ENCODE measurements at places on chromosomes 12 and 14. TPM values are rescaled to one million over a fixed set of nuclear protein-coding genes. Genes with fewer than 3 reads are reported as not detected.
A peak's percentile ranks its signal among the peaks of the same experiment; 100 is the strongest.

The EPYC gene
- total RNA-seq = not detected

The SMAGP gene
- total RNA-seq = 2.0 TPM

The GUCY2C gene
- not detected for total RNA-seq

The TAS2R8 gene
- not detected for total RNA-seq

The ZFYVE1 gene
- 20.8 TPM for total RNA-seq

The LRRC23 gene
- 17.1 TPM for total RNA-seq

The ISM2 gene
- not detected for total RNA-seq

GRCh38 chr12:54147186-54147585 is 41.6 kb downstream of the SMUG1 start:
- DNase-seq = peak; percentile 50

DNA sequence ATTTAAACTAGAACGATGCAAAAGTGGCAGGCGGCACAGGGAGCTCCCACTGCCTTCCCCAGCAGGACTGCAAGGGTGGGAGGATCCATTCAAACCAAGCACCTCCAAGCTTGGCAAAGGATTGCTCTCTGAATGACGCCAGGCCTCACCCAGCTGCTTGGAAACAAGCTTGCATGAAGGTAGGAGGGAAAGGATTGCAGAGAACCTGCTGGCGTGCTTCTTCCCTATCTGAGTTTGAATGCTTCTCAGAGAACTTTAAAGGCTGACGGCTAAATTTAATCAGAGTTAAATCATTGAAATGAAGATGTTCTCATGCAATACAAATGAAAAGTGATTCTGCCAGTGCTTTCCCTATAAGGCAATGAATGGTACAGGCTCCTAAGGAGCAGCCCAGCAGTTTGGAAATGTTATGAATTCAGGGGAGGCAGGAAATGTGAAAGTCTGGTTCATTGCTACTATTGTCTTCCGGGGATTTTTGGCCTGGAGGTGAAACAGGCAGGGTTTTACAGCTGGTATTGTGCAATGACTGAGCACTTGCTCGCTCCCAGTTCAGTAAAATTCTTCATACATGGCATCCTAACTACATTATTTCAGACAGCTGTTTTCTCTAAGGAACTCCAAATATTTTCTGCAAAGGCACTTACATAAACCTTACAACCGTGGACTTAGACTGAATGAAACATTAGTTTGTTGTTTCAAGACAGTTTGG is 31.9 kb upstream of the DUSP6 start:
- DNase-seq = peak; percentile 59

DNA sequence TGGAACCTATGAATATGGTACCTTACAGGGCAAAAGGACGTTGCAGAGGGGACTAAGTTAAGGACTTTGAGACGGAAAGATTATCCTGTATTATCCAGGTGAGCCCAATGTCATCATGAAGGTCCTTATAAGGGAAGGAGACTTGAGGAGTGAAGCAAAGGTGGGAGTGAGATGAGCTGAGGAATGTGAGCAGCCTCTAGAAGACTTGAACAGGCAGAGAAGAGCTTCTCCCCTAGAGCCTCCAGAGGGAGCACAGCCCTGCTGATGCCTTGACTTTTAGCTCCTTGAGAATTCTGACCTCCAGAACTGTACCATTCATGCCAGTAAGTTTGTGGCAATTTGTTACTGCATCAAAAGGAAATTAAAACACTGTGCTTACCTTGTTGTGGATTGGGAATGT is 41.8 kb upstream of the DCD start:
- DNase-seq = no peak

DNA sequence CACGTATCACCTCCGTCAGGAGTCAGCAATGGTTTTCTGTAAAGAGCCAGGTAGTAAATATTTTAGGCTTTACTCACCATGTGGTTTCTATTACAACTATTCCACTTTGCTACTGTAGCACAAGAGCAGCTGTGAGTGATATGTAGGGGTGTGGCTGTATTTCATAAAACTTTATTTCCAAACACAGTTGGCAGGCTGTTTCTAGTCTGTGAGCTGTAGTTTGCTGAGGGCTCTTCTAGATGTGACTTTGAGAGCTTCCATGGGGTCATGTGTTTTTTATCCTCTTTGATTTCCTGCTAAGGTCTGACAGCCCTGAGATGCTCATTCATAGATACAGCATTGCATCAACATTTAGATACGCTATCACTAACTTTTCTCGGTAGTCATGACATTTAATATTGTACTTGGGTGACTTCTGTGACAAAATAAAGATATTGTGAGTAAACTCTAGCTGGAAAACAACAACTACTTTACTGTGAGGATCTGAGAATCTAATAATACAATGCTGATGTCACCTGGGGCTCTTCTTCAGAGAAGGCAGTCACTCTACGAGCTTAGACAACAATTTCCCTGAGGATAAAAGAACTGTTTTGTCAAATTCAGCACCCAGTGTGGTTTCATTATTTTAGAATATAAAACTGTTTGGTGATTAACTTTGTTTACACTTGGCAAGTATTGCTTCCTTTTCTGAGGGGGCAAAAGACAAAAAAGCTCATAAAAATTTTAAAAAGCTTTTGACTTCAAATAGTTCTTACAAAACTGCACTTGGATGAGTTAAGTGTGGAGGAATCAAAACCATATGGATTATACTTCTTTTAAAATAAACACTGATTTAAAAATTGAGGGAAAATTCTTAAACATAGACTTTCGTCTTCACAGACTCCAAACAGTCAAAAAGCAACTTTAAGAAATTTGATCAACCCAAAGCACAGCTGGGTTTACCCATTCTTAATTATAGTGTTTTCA is 231.2 kb upstream of the DCN start:
- no peak for DNase-seq

DNA sequence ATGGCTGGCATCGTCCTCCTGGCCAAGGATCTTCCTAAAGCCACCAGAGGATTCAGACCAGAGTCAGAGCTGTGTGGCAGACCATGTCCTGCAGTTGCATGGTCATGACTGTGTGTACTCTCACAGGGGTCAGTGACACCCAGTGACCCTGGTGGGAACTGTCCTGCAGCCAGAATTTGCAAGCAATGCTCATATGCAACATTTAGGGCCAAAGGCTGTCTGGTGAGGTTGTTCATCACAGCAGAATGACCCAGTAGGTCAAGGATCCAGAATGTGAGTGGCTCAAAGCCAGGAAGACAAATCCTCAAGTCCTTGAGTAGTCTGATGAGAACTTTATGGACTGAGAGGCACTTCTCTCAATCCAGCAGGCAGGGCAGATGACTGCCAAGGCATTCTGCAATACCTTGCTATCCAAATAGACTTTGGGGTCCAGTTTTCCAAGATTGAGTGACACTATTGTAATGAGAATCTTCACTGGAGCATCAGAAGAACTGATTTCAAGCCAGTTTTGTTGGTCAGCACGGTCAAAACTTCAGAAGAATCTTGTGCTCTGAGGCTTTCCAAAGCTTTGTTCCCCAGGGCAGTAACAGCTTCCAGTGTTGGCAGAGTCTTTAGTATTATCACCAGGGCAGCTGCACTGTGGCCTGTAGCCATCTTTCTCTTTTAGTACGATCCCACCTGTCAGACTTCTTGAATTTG is 122.0 kb downstream of the PTCSC3 start:
- DNase-seq = no peak

GRCh38 chr14:50998612-50999011 is 54.3 kb upstream of the PYGL start:
- no peak for DNase-seq

DNA sequence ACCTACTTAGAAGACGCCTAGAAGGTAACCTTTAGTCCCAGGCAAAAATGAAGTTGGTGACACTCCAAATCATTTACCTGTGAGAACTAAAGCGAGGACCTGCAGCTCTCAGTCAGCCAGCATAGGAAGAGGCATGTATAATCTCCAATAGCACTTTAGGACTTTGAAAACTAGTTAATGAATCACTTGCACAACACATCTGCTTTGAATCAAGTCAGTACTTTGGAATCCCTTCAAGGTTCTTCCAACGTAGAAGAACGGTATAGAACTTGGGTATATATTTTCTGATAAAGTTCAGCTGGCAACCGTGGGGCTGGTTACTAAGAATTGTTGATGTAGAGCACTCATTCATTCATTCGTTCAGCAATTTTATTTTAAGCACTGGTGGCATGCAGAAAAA is 251.9 kb downstream of the TMEM132D start:
- no peak for DNase-seq

DNA sequence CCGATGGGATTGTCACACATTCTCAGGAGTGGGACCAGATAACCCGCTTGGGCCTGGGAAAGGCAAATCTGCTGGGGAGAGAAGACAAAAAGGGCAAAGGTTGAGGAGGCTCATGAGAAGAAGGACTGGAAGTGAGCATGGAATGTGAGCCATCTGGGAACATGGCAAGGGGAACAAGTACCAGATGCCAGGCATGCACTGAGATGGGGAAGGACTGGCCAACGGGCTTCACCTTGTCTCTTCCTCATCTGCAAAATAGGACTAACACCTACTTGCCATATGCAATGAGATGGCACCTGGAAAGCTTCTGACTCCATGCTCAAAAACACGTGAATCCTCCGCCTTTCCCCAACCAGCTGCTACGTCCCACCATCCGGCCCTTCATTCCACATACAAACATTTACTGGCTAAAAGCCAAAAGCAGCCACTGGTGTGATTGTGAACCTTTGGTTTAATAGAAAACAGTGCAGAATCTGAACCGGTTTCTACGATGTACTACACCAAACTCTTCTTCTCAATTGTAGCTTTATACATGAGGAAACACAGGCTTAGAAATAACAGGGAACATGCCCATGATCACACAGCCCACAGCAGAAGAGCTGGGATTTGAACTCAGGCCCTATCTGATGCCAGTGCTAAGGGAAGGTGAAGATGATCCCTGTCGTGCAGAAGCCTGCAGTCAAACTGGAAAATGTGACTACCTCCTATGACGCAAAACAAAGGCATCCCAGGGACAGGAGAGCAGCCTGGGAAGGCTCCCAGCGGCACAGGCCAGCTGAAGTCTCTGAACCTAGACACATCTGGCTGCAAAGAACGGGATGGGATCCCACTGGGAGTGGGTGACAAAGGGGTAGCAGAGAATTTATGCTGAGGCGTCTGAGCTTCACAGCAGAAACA is 112.1 kb downstream of the TTC7B start:
- DNase-seq = no peak

DNA sequence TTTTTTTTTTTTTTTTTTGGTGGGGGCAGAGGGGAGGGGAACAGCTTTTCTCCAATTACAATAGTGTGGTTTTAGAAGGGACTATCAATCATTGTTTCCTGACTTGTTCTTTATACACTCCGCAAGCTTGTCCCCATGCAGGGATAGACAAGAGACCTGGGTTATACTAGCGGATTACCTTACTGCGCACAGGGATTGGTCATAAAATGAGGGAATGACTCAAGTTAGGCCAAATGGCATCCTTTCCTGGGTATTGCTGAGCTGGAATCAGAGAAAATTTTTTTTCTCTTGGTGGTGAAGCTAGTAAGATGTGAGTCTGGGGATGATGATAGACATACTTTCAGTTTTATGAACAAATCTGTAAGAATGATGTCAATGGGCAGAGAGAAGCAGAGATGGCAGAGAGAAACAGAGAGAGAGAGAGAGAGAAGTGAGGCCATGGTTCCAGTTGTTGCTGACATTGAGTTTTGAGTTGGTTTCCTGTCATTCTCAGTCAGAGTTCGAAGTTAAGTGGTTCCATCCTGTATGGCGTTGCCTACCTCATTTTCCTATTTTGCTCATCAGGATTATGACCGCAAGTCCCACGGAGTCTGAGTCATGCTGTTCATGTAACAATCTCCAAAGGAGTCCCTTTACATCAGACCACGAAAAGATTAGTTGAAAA is 59.1 kb upstream of the OTOGL start:
- no peak for DNase-seq

- no peak for DNase-seq
Measured at GRCh38 chr14:48792376-48793024, 793.7 kb downstream of the RPS29 start.

DNA sequence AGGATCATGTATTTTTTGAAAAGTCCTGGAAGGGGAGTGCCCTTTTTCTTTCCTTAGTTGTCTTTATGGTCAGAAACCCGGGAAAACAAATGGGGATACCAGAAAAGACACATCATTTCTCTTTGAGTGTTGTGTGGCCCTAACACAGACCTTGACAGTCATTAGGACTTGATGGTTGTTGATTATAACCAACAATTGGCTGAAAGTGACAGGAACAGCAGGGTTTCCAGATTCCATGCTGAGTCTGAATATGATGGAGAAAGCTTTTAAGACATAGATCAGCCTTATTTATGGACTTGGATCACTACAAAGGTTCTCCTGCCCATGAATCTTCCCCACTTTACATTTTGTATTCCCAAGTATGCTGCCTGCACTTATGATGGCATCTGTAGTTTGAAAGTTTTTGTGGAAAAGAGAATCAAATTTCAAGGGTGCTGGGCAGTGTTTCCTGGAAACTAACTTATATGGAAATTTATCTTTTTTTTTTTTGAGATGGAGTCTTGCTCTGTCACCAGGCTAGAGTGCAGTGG is 30.4 kb downstream of the POLR3B start:
- no peak for DNase-seq

- no peak for DNase-seq
Measured at GRCh38 chr12:32476446-32476845, 77.1 kb downstream of the FGD4 start.

DNA sequence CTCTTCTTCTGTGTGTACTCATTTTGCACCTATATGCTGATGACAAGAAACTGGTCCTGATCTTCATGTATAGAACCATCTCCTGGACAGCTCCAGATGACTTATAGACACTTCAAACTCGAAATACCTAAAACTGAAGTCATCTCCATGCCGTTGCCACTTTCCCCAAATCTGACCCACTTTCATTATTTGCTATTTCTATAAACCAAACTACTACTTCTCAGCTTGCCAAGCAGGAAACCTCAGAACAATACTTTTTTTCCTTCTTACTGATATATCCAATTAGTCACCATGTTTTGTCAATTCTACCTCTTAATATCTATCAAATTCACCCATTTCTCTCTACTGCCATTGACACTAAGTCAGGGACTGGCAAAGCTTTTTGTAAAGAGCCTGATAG is 14.8 kb downstream of the SGPP1 start:
- DNase-seq = no peak

GRCh38 chr14:79074510-79074909 is 904.3 kb downstream of the NRXN3 start:
- DNase-seq = no peak

DNA sequence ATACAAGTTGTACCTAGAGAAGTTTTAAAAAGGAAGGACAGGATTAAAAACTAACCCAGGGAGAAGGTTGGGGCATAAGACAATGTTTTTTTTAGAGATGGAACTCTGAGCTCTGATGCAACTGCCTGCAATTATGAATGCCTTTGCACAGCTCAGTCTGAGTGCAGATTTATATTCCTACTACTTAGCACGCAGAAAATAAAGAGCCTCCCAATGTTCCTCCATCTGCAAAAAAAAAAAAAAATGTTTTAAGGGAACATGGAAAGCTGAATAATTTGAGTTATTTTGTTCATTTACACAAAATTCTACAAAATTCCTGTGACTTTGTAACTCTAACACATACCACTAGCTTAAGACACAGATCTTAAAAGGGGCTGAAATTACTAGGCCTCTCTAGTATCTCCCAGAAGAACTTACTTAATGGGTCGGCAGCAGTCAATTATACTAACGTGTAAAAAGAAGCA is 15.7 kb downstream of the CLIP1 start:
- no peak for DNase-seq

Measured in tibial nerve (tissue), 4 donors.